ENCODE measurements at places on chromosomes 5 and 9. TPM values are rescaled to one million over a fixed set of nuclear protein-coding genes. Genes with fewer than 3 reads are reported as not detected.

LCN6 gene
- polyA plus RNA-seq, result 2.8 TPM

CDH6 gene
- 13.1 TPM for polyA plus RNA-seq

TMEM232 gene
- polyA plus RNA-seq, result 2.2 TPM

GRCh38 chr5:137179203-137179602, 319.9 kb downstream of the SPOCK1 start:
- no peak overlapping the region for H3K4me3 ChIP-seq
- no peak overlapping the region for H3K27ac ChIP-seq
- H3K4me1 ChIP-seq, result no peaks in the 10 kb centered on the region

- no peaks in the 10 kb centered on the region for H3K36me3 ChIP-seq
- no peaks in the 10 kb centered on the region for H3K27me3 ChIP-seq
- peaks cover 5% of the 10 kb centered on the region for H3K4me1 ChIP-seq
- DNase-seq, result no peak
- H3K4me3 ChIP-seq, result no peak overlapping the region
These were observed 8.3 kb upstream of the ENC1 start for GRCh38 chr5:74648835-74649293.

DNA sequence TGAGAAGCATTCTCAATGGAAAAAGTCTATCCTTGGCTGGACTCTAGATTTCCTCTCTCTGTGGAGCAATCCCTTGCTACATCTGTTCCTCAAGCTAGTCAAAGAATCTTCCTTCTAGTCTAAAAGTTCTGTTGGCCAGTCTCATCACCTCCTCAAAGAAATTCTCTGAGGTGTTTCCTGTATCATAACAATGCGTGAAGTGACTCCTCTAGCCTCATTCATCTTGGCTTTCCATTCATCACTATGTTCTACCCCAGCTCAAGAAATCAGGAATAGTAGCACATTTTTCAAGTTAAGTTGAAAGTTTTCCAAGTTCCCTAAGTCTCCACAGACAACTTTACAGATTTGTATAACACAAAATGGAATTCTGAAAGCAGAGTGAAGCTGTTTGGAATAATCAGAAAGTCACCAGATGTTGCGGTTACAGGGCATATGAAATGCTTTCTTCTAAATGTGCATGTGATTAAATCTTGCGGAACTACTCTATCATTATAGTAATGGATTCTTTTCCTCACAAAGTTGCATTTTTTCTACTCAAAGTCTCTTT, 176.6 kb upstream of the FREM1 start:
- no peak for DNase-seq
- no peak overlapping the region for H3K27ac ChIP-seq
- H3K4me3 ChIP-seq, result no peak overlapping the region
- no peaks in the 10 kb centered on the region for H3K36me3 ChIP-seq

DNA sequence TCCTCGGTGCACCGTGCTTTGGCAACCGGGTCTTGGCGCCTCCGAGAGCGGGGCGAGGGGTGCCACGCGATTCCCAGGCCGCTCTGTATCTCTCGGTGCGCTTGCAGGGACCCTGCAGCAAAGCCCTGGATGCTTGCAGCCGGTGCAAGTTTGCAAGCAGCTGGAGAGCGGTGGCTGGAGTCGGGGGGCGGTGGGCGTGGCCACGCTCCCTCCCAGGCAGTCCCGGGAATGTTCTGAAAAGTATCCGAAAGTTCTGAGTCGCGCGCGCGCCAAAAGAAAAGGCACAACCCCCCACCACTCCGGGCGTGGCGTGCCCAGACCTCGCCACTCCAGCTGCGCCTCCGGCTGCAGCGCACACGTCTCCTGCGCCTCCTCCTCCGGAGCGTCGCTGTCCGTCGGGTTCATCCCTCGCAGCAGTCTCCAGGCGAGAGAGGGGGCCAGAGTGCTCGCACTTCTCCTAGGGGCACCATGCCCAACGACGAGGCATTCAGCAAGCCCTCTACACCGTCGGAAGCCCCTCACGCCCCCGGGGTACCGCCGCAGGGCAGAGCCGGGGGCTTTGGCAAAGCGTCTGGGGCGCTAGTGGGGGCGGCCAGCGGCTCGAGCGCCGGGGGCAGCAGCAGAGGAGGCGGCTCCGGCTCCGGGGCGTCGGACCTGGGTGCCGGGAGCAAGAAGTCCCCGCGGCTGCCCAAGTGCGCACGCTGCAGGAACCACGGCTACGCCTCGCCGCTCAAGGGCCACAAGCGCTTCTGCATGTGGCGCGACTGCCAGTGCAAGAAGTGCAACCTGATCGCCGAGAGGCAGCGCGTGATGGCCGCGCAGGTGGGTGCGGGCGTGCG, at the start of gene DMRT1:
TSS of gene DMRT1 (plus strand) at position 327 of the 839 bp plus-strand sequence. CDS start at position 469, 142 bp downstream.
- H3K27me3 ChIP-seq, result peaks cover 70% of the 10 kb centered on the region
- H3K4me1 ChIP-seq, result peaks cover 3% of the 10 kb centered on the region
- no peak within 1 kb of the TSS for H3K4me3 ChIP-seq
- H3K36me3 ChIP-seq, result no peaks in the 10 kb centered on the region
- H3K27ac ChIP-seq, result no peak within 1 kb of the TSS

DNA sequence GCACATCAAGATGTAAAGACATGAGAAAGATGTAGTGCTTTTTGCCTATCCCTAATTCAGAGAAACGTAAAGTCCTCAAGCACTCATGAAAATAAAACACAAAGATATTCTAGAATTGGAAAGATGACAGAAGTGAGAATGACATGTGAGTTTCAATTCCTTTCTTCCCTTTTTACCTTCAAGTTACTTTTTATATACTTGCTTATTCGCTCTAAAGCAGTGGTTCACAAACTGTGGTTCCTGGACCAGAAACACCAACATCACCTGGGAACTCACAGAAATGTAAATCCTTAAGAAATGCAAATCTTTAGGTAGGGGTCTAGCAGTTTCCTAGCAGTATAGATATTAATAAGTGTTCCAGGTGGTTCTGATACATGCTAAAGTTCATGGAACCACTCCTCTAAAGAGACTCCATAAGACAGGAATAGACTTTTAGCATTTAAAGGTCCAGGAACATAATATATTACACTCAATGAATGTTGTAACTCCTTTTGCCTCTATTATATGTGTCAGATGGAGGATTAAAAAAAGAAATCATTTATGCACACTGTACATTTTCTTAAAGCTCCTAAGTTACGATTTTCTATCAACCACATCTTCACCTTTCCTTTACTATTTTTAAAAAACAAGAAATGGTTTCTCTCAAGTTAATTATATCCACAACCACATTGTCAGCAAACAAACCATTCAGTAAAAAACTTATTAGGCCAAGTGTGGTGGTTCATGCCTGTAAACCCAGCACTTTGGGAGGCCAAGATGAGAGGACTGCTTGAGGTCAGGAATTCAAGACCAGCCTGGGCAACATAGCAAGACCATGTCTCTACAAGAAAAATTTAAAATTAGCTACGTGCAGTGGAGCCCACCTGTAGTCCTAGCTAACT, 39.9 kb downstream of the ERP44 start:
- H3K36me3 ChIP-seq, result peaks cover 14% of the 10 kb centered on the region
- peaks cover 3% of the 10 kb centered on the region for H3K4me1 ChIP-seq
- H3K4me3 ChIP-seq, result no peak overlapping the region
- no peaks in the 10 kb centered on the region for H3K27me3 ChIP-seq

GRCh38 chr5:135944967-135945560, 9.7 kb downstream of the LECT2 start:
- H3K36me3 ChIP-seq, result no peaks in the 10 kb centered on the region
- H3K4me3 ChIP-seq, result no peak overlapping the region
- DNase-seq, result peak; percentile 64
- no peaks in the 10 kb centered on the region for H3K4me1 ChIP-seq

DNA sequence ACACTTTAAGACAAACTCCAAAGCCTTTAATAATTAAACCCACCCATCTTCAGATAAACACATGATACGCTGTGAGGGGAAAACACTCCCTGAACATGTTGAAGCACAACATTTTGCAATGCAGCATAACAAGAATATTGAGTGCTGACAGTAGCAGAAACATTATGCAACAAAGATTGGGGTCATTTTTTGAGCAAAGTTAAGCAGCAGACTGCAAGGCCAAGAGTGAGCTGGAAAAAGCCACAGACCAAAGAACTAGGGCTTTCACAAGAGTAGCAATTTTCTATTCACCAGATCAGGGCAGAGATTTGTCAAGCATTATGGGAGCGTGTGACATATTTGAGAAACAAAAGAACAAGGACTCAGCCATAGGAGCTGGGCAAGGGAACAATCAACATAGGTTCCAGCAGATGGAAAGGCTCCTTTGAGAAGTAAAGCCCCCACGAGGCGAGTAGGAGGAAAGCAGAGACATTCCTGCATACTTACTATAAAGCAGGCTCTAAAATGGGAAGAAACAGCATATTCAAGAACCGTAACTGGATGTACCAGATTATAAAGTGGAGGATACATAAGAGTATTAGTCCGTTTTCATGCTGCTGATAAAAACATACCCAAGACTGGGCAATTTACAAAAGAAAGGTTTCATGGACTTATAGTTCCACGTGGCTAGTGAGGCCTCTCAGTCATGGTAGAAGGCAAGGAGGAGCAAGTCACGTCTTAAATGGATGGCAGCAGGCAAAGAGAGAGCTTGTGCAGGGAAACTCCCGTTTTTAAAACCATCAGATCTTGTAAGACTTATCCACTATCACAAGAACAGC, 4.8 kb upstream of the TTC23L start:
- H3K27ac ChIP-seq, result no peak overlapping the region
- DNase-seq, result no peak
- H3K27me3 ChIP-seq, result no peaks in the 10 kb centered on the region
- H3K4me1 ChIP-seq, result no peaks in the 10 kb centered on the region
- peaks cover 14% of the 10 kb centered on the region for H3K36me3 ChIP-seq

DNA sequence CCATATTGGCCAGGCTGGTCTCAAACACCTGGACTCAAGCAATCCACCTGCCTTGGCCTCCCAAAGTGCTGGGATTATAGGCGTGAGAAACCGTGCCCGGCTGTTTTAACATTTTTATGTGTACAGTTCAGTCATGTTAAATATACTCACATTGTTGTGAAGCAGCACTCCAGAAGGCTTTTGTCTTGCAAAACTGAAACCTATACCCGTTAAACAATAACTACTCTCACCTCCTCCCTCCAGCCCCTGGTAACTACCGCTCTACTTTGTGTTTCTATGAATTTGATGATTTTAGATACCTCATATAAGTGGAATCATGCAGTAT, 23.1 kb upstream of the SHB start:
- no peaks in the 10 kb centered on the region for H3K4me1 ChIP-seq
- H3K27me3 ChIP-seq, result no peaks in the 10 kb centered on the region
- no peaks in the 10 kb centered on the region for H3K36me3 ChIP-seq
- DNase-seq, result no peak

- H3K36me3 ChIP-seq, result peaks cover 58% of the 10 kb centered on the region
- no peak for DNase-seq
- no peaks in the 10 kb centered on the region for H3K27me3 ChIP-seq
- no peak overlapping the region for H3K4me3 ChIP-seq
- H3K27ac ChIP-seq, result no peak overlapping the region
- H3K4me1 ChIP-seq, result peaks cover 6% of the 10 kb centered on the region
These were observed 28.4 kb downstream of the QRFP start for GRCh38 chr9:130868230-130868629.

- H3K4me3 ChIP-seq, result no peak overlapping the region
- no peak overlapping the region for H3K27ac ChIP-seq
- no peaks in the 10 kb centered on the region for H3K27me3 ChIP-seq
- H3K4me1 ChIP-seq, result no peaks in the 10 kb centered on the region
- DNase-seq, result no peak
- H3K36me3 ChIP-seq, result no peaks in the 10 kb centered on the region
These were observed 194.9 kb downstream of the PALM2AKAP2 start for GRCh38 chr9:109974918-109975276.

- H3K27me3 ChIP-seq, result no peaks in the 10 kb centered on the region
- no peak for DNase-seq
- H3K27ac ChIP-seq, result peak overlapping the region; percentile 74
- no peaks in the 10 kb centered on the region for H3K36me3 ChIP-seq
- peaks cover 41% of the 10 kb centered on the region for H3K4me1 ChIP-seq
- no peak overlapping the region for H3K4me3 ChIP-seq
These were observed 64.1 kb downstream of the PLAC8L1 start for GRCh38 chr5:146041180-146041789.

- peak; percentile 92 for DNase-seq
- no peak overlapping the region for H3K4me3 ChIP-seq
- H3K27me3 ChIP-seq, result no peaks in the 10 kb centered on the region
- no peaks in the 10 kb centered on the region for H3K36me3 ChIP-seq
These were observed 21.3 kb upstream of the MEGF9 start for GRCh38 chr9:120735415-120736126.

GRCh38 chr5:159202151-159202550, 7.2 kb downstream of the RNF145 start:
- H3K27me3 ChIP-seq, result no peaks in the 10 kb centered on the region
- H3K4me3 ChIP-seq, result no peak overlapping the region
- H3K36me3 ChIP-seq, result peaks cover 17% of the 10 kb centered on the region
- peaks cover 5% of the 10 kb centered on the region for H3K4me1 ChIP-seq
- H3K27ac ChIP-seq, result no peak overlapping the region

DNA sequence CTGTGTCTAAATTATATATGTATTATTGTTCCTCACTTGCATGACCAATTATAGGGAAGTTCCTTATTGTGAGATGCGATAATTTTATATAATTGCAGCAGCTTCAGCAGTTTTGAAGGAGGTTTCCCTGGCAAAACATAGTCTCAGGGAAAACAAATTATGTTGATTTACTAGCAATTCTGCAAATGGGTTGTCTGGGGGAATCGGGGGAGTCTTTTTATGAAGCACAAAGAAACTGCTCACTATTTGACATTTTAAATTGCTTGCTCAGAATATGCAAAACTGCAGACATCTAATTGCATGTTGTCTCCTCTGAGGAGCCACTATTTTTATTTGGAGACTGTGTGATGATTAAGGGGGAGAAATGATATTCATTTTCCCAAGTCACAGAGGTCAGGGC, 361.6 kb downstream of the YTHDC2 start:
- H3K27me3 ChIP-seq, result no peaks in the 10 kb centered on the region
- no peaks in the 10 kb centered on the region for H3K4me1 ChIP-seq
- no peaks in the 10 kb centered on the region for H3K36me3 ChIP-seq
- H3K4me3 ChIP-seq, result no peak overlapping the region
- DNase-seq, result no peak

DNA sequence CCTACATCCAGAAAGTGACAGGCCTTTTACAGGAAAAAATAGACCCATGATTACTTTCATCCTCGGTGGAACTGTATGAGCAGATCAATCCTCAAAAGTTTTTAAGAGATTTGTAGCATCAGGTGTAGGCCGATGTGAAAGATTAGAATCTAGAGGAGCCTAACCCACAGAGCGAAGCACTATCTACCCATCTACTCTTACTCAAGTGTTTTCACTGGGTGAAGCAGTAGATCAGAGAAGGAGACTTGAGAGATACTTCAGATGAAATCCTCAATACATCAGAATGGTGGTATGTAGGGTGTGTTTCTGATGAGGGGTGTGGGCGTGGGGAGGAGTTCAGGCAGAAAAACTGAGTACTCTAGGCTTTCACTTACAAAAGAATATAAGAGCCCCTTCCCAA, 192.8 kb downstream of the FER start:
- no peak for DNase-seq
- H3K36me3 ChIP-seq, result no peaks in the 10 kb centered on the region
- no peaks in the 10 kb centered on the region for H3K27me3 ChIP-seq
- H3K27ac ChIP-seq, result no peak overlapping the region
- H3K4me3 ChIP-seq, result no peak overlapping the region

All from large intestine (tissue), 12 donors.